ENCODE measurements at places on chromosomes 11 and 22.

GRCh38 chr22:49785046-49785521 lies 42.6 kb downstream of the BRD1 start:
- DNase-seq = no peak

GRCh38 chr11:2325719-2326118 lies 23.9 kb downstream of the TSPAN32 start:
- DNase-seq = peak; percentile 65

GRCh38 chr11:44886790-44887140 lies 63.9 kb downstream of the TP53I11 start:
- peak; percentile 45 for DNase-seq

GRCh38 chr22:44918925-44919392 lies 90.8 kb downstream of the PHF21B start:
- DNase-seq = no peak

DNA sequence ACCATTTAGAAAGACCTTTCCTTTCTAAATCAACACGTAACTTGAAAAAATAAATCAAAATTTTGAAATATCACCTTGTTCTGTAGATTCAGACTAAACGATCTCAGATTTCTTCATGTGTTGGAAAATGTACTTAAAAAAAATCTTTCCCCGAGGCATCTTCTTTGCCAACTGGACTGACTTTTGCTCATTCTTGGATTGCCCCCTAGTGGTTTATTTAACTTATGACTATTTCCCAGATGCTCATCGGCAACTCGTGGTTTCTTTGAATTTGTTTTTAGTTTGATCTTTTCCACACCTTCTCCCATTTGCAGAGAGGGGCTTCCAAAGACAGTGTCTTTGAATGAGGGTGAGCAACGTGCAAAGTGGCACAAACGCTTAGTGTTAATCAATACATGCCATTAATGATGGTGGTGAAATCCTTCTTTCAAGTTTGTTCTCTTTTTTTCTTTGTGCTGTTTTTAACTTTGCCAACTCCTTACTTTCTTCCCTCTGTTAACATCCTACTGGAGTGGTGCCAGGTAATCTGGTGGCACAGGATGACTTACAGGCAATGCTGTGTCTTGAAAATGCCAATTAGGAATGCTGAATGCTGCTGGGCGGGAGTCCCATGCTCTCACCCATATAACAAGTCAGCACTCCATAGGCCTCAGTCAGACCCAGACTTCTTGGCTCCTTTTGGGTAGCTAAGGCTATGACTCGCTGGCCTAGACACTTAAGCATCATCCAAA lies 18.3 kb downstream of the PRSS23 start:
- no peak for DNase-seq
